ENCODE measurements at places on chromosomes 11 and 22. TPM values are rescaled to one million over a fixed set of nuclear protein-coding genes. Genes with fewer than 3 reads are reported as not detected.

Gene PAMR1
- 1.8 TPM for total RNA-seq

Gene OR8G5
- not detected for total RNA-seq

Gene C11orf21
- total RNA-seq: 0.10 TPM

Gene LRRC75B
- 7.8 TPM for total RNA-seq

Gene KDM4D
- 1.6 TPM for total RNA-seq

Gene NAALAD2
- 0.10 TPM for total RNA-seq

Gene C11orf86
- total RNA-seq: not detected

Gene TRPC6
- not detected for total RNA-seq

Gene DEFB131B
- not detected for total RNA-seq

Gene NECTIN1
- total RNA-seq: 4.7 TPM

Gene CEND1
- total RNA-seq: 0.60 TPM

- no peak for DNase-seq
Measured at GRCh38 chr11:32029721-32030120, 61.2 kb upstream of the RCN1 start.

GRCh38 chr22:28791841-28792490, 8.4 kb downstream of the XBP1 start:
- no peak for DNase-seq

DNA sequence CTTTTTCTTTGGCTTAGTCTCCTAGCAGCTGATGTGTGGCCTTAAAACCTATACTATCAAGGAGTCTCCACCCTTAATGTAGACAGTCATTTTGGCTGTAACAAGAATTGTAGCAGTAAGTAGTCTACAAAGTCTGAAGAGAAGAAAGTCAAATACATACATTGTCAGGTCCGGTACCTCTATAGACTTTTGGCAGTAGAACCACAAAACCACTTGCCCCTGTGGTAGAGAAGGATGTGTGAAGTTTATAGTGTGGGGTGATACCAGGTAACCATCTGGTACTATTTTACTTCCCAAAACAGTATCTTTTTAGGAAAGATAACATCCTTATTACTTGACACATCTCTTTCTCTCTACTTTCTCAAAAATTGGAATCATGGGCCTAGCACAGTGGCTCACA, 15.1 kb downstream of the ATG13 start:
- no peak for DNase-seq

DNA sequence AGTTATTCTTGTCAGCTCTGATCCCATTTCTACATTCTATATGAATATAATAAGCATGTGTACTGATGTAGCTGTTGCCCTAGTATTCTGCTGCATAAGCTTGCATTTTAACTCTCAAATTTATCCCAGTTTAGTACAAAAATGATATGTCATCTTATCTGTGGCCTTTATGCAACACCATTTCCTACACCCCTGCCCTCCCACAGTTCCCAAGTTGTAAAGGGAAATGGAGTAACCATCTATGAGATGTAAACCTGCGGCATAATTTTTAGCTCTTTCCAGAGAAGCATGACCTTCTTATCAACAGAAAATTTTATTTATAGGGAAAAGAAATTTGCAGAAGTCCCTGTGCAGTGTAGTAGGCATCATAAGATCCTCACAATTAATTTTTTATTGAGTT, 18.9 kb upstream of the CARD18 start:
- DNase-seq: no peak

DNA sequence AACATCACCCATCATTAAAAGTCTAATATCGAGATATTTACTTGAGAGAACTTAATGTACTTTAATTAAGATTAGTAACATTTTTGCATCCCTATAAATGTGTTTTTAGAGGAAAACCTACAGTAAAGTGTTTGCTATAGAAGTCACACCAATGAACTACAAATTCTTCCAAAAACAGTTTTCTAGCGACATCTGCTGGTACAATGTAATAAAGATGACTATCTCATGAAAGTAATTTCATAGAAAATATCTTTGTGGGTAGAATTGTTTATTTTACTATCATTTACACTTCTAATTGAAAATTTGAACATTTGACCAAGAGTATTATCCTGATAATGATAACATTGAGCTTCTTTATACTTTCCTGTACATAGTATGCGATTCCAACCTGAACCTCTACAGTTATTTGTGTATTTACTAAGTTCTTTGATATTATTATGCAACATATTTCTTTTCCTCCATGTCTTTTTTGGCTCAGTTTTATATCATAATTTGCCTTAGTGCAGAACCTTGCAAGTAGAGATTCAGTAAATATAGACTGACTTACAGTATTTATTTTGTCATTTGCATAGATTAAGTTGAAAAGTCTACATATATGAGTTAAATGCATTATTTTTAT, 252.7 kb downstream of the TMEM135 start:
- DNase-seq: peak; percentile 66

DNA sequence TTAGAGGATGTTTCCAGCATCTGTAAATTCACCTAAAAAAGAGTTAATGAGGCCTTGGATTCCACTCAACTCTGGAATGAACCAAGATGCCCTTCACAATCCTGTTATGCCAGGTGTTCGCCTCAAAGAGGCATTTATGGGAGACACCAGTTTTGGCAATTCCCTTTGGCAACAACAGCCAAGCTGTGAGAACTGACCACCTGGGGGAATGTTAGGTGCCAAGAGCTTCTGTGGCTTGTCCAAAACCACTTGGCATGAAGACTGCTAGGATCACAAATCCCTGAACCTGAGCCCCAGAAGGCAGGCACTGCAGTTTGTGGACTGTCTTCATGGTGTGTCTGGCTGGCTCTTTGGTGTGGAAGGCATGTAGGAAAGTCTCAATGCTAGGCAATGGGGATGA, 164.4 kb upstream of the BDNF start:
- DNase-seq: peak; percentile 33

- DNase-seq: peak; percentile 71
Measured at GRCh38 chr11:75826461-75827230, 11.6 kb downstream of the UVRAG start.

DNA sequence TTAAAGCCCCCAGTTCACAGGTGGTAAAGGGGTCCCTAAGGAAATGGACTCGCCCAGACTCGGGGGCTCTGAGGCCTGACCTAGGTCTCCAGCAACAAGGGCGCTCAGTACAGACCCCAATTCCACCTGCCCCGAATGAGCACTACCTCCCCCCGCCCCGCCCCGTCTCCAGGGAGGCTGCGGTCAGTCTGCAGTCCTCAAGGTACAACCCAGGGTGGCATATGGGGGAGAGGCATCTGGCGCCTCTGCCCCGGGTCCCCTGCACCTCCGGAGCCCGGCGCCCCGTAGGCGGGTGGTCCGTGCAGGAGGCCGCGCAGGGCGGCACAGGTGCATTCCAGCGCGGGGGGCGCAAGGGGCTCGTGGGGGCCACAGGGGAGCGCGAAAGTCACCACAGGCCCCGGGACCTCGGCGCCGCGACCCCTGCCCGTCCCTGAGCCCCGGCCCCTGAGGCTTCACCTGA, 361 bp downstream of the CTSD start:
- DNase-seq: no peak

DNA sequence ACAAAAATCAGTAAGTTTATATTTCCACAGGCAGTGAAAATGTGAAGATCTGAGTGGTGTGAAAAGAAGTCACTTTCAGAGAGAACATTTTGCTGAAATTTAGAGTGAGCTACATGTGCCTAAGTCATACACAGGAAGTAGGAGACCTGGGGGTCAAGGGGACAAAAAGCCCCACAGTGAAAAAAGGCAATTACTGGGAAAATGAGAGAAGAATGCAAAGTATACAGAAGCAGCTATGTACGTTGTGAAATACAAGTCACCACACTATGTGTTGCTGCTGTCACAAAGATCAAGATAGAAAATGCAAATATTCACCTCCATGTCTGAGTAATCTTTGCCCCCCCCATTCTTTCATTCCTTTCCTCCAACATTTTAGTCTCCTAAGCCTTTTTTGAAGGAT, 21.6 kb upstream of the SESN3 start:
- DNase-seq: no peak

GRCh38 chr22:44745853-44746789, 6.3 kb upstream of the ARHGAP8 start:
- peak; percentile 84 for DNase-seq

DNA sequence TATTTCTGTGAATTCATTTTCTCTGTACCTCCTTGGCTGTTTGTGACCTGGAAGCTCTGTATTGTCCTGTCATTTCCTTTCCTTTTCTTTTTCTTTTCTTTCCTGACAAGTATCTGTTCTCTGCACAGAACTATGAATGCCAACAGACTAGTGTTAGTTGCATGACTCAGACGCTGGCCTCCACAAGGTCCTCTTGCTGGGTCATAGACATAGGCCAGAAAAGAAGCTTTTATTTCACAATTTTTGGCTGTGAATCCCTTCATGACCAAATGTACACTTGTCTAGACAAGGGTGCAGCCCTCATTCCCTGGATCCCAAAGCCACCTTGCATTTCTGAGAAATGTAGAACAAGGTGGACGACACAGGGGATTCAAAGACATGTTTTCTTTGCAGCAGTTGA, 104.1 kb upstream of the MTNR1B start:
- DNase-seq: peak; percentile 16

- DNase-seq: no peak
Measured at GRCh38 chr11:47399860-47400767, 8.3 kb upstream of the SLC39A13 start.

- DNase-seq: peak; percentile 36
Measured at GRCh38 chr11:17314232-17314547, 37.4 kb upstream of the NCR3LG1 start.

DNA sequence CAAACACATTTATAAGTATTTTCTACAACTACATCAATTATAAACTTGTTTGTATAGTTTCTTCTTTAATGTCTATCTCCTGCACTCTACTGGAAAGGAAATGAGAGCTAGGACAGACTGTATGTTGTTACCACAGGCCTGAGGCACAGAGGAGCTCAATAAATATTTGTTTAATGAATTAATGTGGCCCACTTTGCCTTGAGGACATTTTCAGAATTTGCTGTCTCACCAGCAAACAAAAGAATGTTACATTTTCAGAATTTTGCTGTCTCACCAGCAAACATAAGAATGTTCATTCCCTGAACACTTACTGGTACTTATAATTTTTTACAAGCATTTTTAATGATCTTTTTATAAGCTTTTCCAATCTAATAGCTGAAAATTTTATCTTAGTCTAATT, 41.9 kb upstream of the WNT7B start:
- no peak for DNase-seq
